ENCODE measurements at places on chromosomes 11 and 22. TPM values are rescaled to one million over a fixed set of nuclear protein-coding genes. Genes with fewer than 3 reads are reported as not detected.

Gene POTEH
- total RNA-seq, result not detected

Gene FXYD6
- total RNA-seq, result not detected

Gene MYRF
- total RNA-seq, result 0.18 TPM

Gene MMP11
- total RNA-seq, result 0.25 TPM

Gene FAM180B
- total RNA-seq, result not detected

Gene PRG3
- total RNA-seq, result not detected

Gene LRRC74B
- total RNA-seq, result not detected

Gene NECTIN1
- 45.0 TPM for total RNA-seq

Gene MS4A3
- not detected for total RNA-seq

Gene APOA5
- not detected for total RNA-seq

Data from foreskin keratinocyte (primary cell).